Stimulated activated CD4-positive, alpha-beta T cell treated with anti-CD3 and anti-CD28 coated beads, Interleukin-2, amount 100 ng/mL, for 4 hours (primary cell): ENCODE measurements at places on chromosomes 3 and 15.

GRCh38 chr3:62936626-62937254 lies 61.5 kb upstream of the CADPS start:
- DNase-seq = no peak

DNA sequence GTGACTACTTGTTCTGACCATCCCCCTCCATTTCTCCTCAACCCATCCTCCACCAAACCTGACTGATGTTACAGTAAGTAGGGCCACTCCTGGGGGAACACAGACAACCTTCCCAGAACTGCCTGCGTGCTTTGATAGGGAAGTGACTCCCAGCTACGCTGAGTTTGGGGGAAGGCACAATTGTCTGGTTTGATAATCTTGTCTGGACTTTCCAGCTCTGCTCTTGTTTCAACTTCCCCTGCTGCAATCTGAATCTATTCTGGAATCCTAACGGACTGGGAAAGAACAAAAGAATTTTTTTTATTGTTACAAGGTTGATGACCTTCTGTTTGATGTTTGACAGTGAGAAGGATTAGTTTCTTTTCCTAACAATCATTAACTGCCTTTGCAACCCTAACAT lies 895.6 kb downstream of the ROBO1 start:
- DNase-seq = no peak

GRCh38 chr3:52277071-52277964 lies 1.1 kb downstream of the WDR82 start:
- peak; percentile 67 for DNase-seq

- no peak for DNase-seq
Observed at GRCh38 chr3:14614862-14615261, 36.7 kb upstream of the CCDC174 start.

DNA sequence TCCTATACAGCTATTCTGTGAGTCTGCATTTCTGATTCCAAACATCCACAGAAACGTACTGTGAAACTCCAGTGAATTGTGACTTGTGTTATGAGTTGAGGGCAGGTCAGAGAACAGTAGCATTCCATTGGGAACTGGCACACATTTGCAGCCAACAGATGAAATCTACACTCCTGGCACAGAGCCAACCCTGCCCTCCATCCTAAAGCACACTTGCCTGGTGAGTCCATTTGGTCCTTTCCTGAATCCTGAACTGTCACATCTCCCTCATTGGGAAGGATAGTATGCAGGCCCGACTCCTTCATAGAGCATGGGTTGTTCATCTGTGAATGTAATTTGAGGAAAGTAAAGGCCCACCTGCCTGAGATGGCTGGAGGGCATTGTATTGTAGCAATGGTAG lies 314.3 kb upstream of the RASGRP1 start:
- DNase-seq = no peak

GRCh38 chr3:47370887-47371697 lies 9.7 kb upstream of the PTPN23 start:
- DNase-seq = no peak
